ENCODE measurements at places on chromosomes 13 and 19.

DNA sequence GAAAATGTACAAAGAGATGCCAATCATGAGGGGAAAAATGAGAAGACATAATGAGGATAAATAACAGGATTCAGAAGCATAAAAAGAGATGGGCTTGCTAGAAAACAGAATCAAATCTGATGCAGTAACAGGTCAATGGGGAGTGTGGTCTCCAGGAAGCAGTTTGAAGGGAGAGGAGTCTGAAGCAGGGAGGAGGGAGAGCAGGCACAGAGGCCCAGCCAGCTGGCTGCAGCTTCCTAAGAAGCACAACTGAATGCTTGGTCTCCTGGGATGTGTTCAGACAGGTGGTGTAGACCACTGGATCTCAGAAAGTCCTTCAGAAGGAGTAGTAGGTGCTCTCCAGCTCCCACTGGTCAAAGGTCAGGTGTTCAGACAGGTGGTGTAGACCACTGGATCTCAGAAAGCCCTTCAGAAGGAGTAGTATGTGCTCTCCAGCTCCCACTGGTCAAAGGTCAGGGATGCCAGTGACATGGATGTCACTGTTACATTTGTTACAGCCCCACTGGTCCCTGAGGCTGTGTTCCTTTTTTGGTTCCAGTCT, 68.3 kb upstream of the UBAC2 start:
- no peak for DNase-seq

DNA sequence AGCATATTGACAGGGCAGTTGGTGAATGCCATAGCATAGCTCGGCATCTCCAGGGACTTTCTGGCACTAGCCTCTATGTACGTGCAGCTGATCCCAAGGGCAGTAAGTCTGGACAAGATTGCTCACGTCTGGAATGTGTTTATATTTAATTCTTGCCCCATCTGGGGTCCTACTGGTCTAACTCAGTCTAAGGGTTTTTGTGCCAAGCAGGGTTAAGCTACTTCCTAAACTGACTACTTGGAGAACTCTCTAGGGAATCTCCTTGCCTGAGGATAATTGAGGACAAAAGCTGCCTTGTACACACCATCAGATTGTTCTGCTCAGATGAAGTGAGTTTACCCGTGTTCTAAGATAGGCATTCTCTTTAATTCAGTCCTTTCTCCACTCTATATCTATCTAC, 358.1 kb downstream of the MYO16 start:
- DNase-seq = no peak

DNA sequence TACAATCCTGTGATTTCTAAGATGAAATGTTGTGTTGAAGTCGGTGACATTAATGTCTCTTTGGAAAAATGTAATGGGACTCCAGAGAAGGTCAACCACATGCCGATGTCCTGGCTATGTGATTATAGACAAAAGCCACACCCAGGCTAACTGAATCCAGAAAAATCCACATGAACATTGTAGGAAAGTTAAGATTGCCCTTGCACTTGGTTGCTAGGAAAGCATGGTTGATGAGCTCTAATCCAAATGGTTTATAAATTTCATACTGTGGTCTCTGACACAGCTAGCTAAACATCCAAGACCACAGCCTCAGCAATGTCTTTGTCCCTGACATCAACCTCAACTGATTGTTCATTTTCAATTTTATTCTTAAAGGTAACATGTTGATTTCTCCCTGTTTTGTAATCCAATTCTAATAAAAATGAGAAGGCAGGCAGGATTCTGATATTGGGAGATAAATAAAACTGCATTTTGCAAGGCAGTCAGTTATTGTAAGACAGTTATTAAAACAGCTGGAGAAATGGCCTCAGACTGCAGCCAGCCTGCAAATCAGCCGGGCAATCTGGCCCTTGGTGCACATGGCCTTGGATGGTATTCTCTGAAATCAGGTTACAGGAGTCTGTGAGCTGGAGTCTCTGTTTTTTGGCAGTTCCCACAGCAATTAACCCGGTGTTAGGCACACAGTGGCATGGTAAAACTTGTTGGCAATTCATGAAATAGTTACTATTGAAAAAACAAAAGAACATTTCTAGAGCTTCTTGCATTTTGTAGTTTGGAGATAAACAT, 93.9 kb downstream of the STARD13 start:
- no peak for DNase-seq

DNA sequence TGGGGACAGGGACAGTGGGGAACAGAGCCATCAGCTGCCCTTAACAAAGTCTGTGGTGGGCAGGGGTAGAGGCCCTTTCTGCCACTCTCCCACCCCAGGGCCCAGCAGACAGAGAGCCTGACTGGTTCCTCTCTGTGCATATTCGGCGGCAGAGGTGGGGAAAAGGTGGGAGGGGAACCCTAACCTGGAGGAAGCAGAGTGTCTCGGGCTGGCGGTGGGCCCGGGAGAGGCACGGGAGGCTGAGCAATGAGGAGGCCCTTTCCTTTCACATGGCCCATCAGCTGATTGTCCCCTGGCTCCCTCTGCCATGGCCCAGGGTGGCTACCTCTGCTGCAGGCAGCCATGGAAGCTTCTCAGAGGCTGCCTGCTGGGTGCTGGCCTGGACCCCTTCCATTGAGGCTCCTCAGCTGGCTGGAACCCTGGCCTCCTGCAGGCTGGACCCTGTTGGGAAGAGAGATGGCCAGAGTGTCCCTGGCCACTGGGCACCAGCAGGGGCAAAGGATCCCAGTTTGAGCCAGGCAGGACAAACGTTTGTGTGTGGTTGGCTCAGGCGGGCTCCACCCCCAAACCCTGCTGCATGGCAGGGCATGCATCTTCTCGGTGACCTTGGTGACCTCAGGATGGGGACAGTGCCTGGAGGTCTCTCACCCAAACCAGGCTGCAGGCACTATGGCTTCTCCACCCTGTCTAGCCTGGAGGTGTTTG, 202.8 kb upstream of the ZNF536 start:
- no peak for DNase-seq

- no peak for DNase-seq
These were observed 165.2 kb downstream of the TDRD3 start for GRCh38 chr13:60562096-60562780.

DNA sequence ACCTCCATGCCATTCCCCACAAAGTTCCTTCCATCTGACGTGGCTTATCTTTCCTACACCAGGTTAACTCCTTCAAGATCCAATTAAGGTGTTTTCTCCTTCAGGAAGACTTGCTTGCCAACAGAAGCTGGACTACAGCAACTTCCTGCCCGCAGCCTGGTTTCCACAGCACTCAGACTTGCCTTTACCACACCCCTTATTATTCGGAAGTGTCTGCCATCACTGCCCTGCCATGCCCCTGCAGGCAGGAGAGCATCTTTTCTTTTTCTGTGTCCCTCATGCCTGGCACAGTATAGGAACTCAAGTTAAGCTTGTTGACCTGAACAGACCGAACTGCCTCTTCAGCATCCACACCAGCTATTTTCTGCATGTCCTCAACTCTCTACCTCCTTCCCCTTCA, 168.0 kb downstream of the FOXO1 start:
- no peak for DNase-seq

DNA sequence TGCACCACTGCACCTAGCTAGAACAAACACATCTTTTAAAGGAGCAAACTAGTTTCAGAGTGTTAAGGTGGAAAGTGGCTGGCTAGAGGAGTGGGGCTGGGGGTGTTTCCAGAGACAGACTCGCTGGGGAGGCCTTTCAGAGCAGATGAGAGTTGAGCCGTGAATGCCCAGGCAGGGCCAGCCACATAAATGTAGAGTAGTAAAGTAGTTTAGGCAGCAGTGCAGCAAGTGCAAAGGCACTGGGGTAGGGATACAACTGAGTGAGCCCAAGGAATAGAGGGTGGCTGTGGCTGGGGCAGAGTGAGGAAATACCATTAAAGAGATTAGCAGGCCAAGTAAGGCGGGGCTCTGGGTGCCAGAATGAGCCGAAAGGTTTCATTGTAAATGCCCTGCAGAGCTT, 72.0 kb downstream of the ALOX5AP start:
- no peak for DNase-seq

- DNase-seq = no peak
These were observed 598.7 kb upstream of the SPRY2 start for GRCh38 chr13:80939581-80939980.

DNA sequence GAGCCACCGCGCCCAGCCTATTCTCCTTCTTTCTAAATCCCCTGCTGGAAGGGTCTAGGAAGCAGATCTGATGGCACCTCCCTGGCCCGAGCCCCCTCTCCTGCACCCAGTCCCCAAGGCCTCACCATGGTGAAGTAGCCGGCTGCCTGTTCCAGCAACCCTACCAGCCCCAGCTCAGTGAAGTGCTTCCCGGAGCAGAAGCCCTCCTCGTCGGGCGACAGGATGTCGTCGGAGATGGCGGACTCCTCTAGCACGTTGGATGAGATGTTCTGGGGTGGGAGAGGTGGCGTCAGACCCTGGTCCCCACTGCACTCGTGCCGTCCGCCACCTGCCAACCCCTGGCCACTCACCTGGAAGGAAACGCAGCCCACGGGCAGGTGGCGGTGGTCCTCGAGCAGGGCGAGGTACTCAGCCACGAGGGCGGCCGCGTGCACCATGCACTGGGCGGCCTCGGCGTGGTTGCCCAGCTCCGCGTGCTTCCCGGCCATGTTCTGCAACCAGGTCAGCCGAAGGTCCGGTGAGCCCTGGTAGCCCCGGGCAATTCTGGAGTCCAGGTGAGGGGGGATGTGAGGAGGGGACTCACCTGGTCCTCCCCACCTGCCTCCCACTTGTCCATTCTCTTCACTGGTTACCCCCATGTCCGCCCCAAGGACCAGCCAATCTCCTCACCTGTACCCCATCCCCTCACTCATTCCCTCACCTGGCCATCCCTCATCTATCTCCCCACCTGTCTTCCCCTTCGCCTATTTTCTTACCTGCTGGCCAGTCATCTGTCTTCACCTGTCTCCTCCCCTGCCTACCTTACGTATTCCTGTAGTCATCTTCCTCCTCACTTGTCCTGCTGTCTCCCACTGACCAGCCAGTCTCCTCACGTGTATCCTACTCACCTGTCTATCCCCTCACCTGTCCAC, 11.5 kb upstream of the KANK2 start:
- DNase-seq = no peak

DNA sequence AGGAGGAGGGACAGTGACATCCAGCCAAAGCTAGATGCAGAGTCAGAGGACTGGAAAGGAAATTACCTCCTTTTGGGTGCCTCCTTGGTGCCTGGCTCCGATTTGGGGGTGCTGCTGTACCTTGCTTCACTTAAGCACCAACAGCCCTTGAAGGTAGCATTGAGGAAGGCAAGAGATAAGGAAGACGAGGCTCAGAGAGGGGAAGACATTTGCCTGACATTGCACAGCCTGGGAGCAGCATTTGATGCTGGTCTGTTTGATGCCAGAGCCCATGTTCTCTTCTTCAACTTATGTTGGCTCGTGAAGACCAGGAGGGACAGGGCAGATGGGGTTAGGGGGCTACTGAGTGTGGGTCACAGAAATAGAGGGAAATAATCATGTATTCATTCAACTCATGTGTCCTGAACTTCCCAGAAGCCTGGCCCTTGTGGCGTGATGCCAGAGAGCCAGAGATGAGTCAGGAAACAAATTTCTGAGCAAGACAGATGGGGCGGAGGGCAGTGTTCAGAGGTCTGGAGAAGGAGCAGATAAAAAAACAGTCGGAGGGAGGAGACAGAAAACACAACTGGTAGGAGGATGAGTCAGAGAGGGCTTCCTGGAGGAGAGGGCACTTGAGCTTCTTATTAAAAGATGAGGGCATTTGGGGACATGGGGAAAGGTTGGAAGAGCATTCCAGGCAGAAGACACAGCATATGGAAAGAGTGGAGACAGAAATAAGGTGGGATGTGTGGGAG, 3.0 kb upstream of the C19orf81 start:
- DNase-seq = peak; percentile 24

DNA sequence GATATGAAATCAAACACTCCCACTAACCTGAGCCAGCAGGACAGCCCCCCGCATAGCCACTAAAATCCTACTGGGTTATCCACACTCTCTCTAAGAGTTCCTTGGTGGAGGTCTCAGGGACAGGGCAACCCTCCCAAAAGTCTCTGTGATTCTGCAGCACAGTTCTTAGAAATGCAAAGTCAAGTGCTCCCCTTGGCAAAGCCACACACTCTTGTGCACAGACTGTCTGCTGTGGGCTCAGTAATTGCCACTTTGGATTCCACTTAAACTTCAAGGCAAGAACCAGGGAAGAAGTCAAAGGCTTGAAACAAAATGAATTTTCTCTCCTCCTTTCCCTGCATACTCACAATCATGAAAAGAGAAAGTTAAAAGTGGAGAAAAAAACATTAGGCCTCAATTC, 61.5 kb downstream of the DOCK9 start:
- no peak for DNase-seq

- no peak for DNase-seq
These were observed 43.1 kb downstream of the PCCA start for GRCh38 chr13:100131863-100132574.

GRCh38 chr13:26423629-26424028, 133.9 kb upstream of the WASF3 start:
- DNase-seq = no peak

DNA sequence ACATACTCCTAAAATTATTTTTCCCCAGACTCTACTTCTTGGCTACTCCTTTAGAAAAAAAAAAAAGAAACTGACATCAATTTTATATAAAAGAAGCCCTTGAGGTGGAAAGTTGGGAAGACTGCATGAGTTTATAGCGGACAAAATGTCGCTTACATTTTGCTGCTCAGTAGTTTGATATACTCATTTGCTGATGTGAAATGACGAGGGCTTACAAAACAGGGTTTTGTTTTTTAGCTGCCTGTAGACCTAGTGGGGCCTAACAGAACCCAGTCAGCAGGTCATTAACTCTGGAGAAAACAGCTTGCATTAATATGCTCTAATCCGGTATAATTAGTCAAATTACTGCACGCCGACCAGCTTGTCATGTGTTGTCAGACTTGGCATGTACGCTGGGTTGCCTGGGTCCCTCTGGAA, 37.6 kb upstream of the MAB21L1 start:
- no peak for DNase-seq

- no peak for DNase-seq
These were observed 304.9 kb upstream of the NBEA start for GRCh38 chr13:34637138-34637537.

DNA sequence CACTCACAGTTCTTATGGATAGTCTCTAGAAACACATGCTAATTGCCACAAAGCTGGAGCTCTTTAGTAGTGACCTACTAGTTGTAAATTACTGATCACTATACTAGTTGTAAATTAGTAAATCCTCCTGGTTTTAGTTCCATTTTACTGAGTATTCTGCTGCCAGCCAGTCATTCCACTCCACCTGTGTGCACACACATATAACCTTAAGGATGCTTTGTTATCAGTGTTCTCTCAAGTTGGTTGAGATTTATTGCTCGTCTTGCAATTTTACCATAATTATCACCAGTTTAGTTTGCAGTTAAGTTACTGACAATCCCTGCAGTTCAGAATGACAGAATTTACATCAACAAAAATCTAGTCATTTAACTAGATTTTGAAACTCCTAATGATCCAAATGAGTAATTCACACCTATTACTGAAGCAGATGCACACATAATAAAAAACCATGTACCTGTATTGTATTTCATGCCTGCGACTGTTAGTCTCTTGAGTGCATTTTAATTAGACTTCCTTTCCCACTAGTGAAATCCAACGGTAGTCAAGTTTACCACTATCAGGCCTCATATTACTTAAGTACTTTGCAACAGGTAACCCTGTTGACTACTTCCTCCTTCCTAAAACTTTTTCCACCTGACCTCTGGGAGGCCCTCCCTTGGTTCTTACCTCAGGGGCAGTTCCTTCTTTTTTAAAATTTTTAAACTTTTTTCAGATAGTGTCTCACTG, 7.6 kb downstream of the TPT1 start:
- no peak for DNase-seq

Measured in hematopoietic multipotent progenitor cell treated with erythropoietin and hydrocortisone succinate and interleukin-3 and kit ligand, for 15 days (in vitro differentiated cells).